ENCODE measurements at places on chromosomes 12 and 14. TPM values are rescaled to one million over a fixed set of nuclear protein-coding genes. Genes with fewer than 3 reads are reported as not detected.

IGFBP6 gene
- 1,775 TPM for total RNA-seq

LHX5 gene
- total RNA-seq: not detected

RNASE3 gene
- not detected for total RNA-seq

GRIP1 gene
- total RNA-seq: not detected

STYK1 gene
- not detected for total RNA-seq

SYNDIG1L gene
- 0.15 TPM for total RNA-seq

PTHLH gene
- 0.83 TPM for total RNA-seq

SLC25A47 gene
- not detected for total RNA-seq

BBOF1 gene
- total RNA-seq: 6.0 TPM

L2HGDH gene
- total RNA-seq: 7.4 TPM

EFCAB11 gene
- 10.8 TPM for total RNA-seq

AEBP2 gene
- total RNA-seq: 20.3 TPM

CCDC197 gene
- total RNA-seq: not detected

FOXM1 gene
- 2.8 TPM for total RNA-seq

MDM1 gene
- 7.4 TPM for total RNA-seq

C12orf60 gene
- total RNA-seq: 1.3 TPM

ACSS3 gene
- 19.8 TPM for total RNA-seq

ABHD12B gene
- not detected for total RNA-seq

KLRC1 gene
- 0.15 TPM for total RNA-seq

PTPRO gene
- total RNA-seq: 1.2 TPM

AQP2 gene
- not detected for total RNA-seq

KRT75 gene
- not detected for total RNA-seq

P2RX7 gene
- 3.8 TPM for total RNA-seq

GUCY2C gene
- total RNA-seq: not detected

CINP gene
- 85.4 TPM for total RNA-seq

STON2 gene
- 46.1 TPM for total RNA-seq

TBX3 gene
- total RNA-seq: 55.9 TPM

ACSM4 gene
- not detected for total RNA-seq

FRMD6 gene
- total RNA-seq: 312 TPM
